ENCODE measurements at places on chromosomes 11 and 22.
A peak's percentile ranks its signal among the peaks of the same experiment; 100 is the strongest.

DNA sequence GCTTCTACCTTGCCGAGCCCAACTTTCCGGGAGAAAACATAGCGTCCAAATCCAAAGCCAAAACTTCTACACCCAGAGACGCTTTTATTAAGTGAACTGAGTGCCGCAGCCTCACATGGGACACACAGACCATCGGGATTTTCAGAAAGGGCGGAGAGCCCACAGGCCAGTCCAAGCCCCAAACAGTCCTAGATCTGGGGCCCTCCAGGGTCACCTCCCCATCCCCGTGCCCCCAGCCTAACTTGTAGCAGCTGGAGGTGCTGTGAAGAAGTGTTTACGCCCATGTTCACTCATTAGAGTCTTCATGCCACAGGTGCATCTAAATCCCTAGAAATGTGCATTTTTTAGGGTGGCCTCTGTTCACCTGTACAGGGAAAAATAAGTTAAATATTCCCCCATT, 14.1 kb upstream of the ADORA2A start:
- DNase-seq = no peak

DNA sequence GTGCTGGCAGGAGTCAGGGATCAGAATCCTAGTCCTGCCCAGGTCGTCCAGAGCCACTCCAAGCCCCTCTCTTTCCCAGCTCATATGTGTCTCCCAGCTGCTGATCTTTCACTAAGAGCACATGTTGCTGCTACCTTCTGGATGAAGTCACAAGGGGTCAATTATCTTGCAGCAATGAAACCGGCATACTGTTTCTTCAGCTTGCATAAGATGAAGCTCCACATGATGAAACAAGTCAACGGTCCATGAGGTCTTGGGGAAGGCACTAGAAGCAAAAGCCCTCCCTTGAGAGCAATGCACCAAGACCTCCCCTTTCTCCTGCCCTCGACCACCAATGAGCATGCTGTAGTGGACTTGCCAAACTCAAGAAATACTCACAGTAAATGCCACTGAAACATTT, 148.9 kb downstream of the TENM4 start:
- no peak for DNase-seq

GRCh38 chr22:40621309-40622151, 15.0 kb downstream of the MRTFA start:
- no peak for DNase-seq

DNA sequence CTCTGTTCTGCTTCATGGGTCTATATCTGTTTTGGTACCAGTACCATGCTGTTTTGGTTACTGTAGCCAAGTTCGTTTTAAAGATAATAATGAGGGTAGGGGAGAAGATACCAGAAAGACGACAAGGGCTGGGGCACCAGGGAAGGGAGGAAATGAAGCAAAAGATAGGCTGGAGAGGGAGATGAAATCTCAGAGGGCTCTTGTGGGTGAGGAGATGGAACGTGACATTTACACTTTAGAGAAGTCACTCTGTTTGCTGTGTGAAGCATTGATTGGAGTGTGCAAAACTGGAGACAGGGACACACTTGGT, 33.5 kb downstream of the OR4D9 start:
- DNase-seq = no peak

DNA sequence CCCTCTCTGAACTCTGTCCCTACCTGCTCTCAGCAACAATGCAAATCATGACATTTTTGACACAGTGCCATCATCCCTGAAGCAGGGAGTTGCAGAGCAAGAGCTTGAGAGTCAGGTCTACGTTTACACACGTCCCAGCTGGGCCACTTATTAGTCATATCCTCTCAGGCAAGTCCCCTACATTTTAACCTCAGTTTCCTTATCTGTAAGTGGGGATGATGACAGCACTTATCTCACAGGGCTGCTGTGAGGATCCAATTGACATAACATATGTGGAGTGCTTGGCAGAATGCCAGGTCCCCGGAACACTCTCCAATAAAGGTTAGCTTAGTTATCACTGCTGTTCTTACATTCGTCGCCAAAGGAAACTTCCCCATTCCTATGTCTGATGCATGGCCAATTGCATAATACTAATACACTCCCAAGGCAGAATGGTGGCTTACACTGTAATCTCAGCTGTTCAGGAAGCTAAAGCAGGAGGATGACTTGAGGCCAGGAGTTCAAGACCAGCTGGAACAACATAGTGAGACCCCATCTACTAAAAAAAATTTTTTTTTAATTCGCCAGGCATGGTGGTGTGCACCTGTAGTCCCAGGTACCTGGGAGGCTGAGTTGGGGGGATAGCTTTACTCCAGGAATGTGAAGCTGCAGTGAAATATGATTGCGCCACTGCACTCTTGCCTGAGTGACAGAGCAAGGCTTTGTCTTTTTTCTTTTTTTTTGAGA, 16.6 kb downstream of the ASCC2 start:
- peak; percentile 36 for DNase-seq

DNA sequence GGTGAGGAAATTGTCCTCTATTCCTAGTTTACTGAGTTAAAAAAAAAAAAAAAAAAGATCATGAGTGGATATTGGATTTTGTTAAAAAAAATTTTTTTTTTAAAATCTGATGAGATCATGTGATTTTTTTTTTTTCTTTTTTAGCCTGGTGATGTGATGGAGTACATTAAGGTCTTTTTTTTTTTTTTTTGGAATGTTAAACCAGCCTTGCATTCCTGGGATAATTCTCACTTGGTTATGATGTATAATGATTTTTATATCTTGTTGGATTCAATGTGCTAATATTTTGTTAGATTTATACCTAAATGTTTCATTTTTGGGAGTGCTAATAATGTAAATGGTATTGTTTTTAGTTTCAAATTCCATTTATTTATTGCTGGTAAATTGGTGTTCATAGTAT, 43.3 kb downstream of the DDX10 start:
- DNase-seq = no peak

- no peak for DNase-seq
Observed at GRCh38 chr11:108669711-108670110, 4.8 kb downstream of the DDX10 start.

DNA sequence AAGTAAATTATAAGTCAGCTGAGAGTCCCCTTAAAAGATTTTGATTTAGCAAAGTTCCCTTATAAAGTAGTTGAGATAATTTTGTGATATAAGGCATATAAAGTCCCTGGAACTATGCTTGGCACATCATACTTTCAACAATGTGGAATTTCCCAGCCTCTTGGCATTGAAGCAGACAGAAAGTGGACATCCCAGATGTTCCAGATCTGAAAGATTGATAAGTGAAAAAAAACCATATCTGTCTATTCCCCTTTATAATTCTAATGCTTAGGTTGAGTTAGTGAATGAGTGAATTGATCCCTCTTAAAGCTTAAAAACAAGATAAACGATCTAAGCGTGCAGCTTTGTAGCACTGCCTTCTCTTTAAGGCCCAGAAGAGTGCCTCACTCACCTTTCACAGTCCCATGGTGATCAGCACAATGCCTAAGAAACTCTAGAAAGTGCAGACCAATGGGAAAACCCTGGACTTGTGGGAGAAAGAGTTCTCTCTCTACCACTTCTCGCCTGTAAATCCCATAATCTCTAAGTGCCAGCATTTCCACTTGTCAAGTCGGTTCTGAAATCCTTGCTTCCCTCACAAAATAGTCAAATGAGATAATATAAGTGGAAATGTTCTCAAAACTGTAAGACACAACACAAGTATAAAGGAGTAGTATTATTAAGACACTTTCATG, 17.8 kb downstream of the FIBIN start:
- no peak for DNase-seq

- DNase-seq = peak; percentile 38
Observed at GRCh38 chr11:133064152-133064877, 468.0 kb downstream of the OPCML start.

DNA sequence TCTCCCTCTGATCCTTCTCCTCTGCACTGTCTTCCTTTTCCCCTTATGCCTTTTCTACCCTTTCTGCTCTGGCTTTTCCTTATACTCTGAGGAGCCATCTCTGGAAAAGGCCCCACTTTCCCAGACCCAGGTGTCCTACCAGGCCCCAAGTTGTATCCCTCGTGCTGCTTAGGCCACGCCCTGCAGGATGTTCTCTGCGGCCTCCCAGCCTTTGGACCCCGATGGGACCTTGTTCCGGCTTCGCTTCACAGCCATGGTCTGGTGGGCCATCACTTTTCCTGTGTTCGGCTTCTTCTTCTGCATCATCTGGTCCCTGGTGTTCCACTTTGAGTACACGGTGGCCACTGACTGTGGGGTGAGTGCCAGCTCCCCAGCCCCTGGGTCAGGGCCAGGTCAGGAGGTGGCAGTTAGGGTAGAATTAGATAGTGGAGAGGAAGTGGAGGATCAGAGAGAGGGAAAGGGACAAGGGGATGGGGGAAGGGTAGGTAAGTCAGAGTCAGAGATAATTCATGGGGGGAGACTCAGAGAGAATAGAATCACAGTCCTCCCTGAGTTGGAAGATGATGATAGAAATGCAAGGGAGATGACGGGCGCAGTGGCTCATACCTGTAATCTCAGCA, 8.9 kb downstream of the PGAP2 start:
- DNase-seq = no peak

GRCh38 chr11:5291207-5291838, 10.4 kb downstream of the OR51B4 start:
- DNase-seq = no peak

DNA sequence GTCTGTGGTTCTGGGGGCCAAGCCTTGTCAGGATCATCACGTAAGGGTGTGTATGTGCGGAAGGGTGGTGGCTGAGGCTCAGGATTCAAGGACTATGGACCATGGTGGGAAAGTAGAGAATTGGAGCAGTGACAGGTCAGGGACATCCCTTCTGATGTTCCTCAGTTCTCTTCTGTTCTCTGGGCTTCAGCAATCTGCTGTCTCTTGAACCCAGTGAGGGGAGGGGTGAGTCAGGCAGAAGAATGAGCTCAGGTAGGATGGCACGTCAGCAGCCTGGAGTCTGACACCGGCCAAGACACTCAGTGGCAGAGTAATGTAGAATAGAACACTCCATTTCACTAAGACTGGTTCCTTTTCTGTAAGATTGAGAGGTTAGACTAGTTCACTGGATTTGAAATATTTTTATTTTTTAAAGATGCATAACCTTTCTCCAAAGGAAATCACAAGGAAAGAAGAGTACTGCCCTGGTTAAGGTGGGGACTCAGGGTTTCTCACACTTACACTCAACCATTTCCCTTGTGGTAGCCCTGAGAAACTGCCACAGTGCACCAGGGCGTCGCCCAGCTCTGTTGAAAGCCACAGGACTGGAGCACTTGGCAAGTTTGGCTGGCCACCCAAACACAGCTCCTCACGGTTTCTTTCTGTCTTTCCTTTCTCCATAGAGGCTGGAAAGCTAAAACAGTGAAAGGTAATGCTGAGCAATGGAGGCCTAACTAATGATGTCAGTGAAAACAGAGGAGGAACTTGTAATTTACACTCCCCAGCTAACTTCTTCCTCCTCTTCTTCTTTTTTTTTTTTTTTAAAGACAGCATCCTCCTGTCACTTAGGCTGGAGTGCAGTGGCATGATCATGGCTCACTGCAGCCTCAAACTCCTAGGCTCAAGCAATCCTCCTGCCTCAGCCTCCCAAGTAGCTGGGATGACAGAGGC, 23.1 kb upstream of the MICAL2 start:
- DNase-seq = no peak

GRCh38 chr11:69831985-69832384, 12.8 kb upstream of the FGF3 start:
- DNase-seq = no peak

DNA sequence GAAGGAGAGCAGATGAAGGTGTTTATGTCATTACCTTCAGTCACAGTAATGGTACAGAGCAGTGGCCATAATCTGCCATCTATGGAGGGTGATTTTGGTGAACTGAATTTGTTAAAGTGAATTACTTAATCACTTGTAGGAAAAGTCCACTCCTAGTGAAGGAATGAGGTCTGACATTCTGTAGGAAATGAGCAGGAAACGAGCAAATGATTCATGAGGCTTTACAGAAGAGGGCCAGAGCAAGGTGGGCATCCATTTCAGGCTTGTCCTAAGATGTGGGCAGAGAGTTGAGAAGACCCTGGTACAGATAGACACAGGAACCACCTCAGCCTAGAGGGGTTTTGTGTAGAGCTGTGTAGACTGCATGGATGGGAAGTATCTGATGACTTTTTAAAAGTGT, 6.0 kb upstream of the SGSM3 start:
- DNase-seq = no peak

DNA sequence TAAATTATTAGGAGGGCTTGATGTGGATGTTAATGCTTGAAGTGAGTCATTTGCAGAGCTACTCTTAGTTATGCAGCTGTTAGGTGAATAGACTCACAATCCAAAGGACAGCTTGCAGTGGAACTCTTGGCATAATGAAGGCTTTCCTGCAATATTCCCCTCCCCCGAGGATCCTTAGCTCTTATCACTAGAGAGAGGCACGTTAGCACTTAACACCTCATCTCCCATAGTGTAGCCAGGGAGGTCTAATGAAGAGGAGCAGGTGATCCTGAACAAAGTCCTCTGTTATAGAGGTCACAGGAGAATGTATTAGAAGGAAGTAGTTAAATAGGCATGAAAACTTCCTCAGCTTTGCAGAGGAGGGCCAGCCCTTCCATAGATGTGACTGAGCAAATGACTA, 919.2 kb upstream of the FAT3 start:
- no peak for DNase-seq

- DNase-seq = no peak
Observed at GRCh38 chr11:11995601-11996000, 12.8 kb downstream of the DKK3 start.

DNA sequence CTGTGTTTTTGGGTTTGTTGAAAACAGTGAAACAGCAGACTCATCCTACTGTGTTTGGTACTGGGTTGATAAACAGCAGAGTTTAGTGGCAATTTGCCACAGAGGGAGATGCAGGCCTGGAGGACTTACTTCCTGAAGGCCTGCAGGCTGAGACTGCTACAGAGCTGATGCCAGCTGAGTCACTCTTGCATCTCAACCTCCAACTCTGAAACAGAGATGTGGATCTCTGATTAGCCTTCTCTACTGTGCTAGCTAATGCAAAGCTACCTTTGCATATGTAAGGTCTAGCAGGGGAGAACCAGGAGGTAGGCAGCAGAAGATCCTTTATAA, 14.3 kb downstream of the ATP5MG start:
- DNase-seq = no peak

GRCh38 chr11:123976770-123977560, 616 bp downstream of the OR10S1 start:
- no peak for DNase-seq

GRCh38 chr22:29288837-29289236, 17.6 kb upstream of the GAS2L1 start:
- DNase-seq = no peak

- DNase-seq = peak; percentile 33
Observed at GRCh38 chr22:26461188-26461810, 22.3 kb downstream of the HPS4 start.

DNA sequence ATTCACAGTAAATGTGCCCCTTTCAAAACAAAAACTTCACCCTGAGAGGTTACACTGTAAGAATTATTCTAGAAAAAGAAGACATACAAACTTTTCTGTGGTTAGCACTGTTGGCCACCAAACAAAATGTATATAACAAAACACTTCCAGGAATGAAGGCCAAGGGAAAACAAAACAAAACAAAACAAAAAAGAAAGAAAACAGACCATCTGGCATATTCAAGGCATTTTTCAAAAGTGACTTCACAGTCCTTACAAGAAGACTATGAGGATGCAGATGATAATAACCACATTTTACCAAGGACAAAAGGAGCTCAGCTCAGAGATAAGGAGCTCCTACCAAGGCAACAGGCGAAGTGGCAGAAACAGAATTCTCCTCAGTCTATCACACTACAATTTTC, 24.9 kb downstream of the CTSC start:
- no peak for DNase-seq

GRCh38 chr11:25794804-25795203, 537.1 kb upstream of the ANO3 start:
- no peak for DNase-seq

Data from ovary (tissue), 10 donors.